ENCODE measurements at places on chromosomes 3 and 15.

DNA sequence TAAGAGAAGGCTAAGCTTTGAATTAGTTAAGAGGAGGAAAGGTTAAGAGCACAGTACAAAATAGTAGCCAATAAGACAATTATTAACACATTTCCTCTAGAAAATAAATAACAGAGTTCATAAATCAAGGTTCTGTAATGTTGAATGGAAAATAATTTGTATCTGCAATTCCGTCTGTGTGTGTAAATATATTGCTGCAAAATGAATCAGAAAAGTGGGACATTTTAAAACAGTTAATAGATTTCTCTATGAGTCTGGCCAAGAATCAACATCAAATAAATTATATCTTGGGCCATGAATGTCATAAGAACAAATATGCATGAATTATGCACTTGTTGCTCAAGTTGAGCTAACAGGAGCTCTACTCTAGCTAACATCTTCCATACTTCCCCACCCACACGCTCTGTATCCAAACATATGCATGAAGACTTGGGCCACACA, 14.2 kb upstream of the SUCNR1 start:
- DNase-seq: no peak

GRCh38 chr3:30305021-30305420, 301.4 kb upstream of the TGFBR2 start:
- no peak for DNase-seq

DNA sequence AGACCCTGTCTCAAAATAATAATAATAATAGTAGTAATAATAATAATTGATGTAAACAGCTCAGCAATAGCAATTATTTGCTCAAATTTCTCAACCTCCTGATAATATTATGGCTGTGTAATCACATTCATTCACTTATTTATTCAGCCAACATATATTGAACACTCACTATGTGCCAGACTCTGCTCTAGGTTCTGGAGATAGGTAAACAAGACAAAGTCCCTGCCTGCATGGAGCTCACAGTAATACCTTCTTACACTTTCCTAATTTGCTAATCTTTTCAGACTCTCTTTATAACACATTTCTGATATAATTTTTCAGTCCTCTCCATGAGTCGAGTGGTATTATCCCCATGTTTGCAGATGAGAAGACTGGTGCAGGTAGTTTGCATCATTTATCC, 137.6 kb downstream of the KLHL25 start:
- no peak for DNase-seq

- no peak for DNase-seq
Measured at GRCh38 chr3:4990069-4990468, 10.8 kb downstream of the BHLHE40 start.

DNA sequence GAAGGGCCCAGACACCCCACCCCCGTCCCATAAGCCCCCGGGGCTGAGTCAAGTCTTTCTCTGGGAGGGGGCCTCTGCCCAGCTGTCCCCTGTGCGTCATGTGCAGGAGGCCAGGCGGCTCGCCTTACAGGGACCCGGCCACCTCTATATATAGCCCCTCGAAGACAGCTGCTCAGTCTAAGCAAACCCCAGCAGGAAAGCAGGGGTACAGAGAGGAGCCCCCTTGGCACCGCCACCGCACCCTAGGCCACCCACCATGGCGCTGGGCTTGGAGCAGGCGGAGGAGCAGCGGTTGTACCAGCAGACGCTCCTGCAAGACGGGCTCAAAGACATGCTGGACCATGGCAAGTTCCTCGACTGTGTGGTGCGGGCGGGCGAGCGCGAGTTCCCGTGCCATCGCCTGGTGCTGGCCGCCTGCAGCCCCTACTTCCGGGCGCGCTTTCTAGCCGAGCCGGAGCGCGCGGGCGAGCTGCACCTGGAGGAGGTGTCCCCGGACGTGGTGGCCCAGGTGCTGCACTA, at the start of gene KLHL40:
KLHL40 (plus strand) TSS at position 175 of the 519 bp plus-strand sequence; CDS start at position 257, 82 bp downstream.
- no peak for DNase-seq

Measured in activated T-cell treated with anti-CD3 and anti-CD28 coated beads for 1 hour (primary cell).